ENCODE measurements at places on chromosomes 4 and X.

DNA sequence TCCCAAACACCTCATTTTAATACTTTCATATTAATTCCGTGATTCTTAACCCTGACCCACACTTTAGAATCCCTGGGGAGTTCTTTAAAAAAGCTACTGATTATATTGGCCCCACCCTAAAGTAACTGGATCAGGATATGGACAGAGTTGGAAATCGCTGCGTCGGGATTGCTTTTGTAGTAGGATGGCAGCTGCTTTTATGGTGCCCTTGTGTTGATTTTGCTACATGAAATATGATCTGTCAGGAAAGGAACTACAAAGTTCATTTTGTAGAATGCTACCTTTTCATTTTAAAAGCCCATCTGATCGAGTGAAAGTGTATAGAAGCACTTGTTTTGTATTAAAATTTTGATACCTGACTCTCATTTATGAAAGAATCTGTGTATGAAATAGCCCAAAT is 43.6 kb downstream of the TMEM131L start:
- DNase-seq: no peak
- peaks cover 2% of the 10 kb centered on the region for H3K4me1 ChIP-seq
- no peaks in the 10 kb centered on the region for H3K27me3 ChIP-seq
- no peaks in the 10 kb centered on the region for H3K36me3 ChIP-seq

DNA sequence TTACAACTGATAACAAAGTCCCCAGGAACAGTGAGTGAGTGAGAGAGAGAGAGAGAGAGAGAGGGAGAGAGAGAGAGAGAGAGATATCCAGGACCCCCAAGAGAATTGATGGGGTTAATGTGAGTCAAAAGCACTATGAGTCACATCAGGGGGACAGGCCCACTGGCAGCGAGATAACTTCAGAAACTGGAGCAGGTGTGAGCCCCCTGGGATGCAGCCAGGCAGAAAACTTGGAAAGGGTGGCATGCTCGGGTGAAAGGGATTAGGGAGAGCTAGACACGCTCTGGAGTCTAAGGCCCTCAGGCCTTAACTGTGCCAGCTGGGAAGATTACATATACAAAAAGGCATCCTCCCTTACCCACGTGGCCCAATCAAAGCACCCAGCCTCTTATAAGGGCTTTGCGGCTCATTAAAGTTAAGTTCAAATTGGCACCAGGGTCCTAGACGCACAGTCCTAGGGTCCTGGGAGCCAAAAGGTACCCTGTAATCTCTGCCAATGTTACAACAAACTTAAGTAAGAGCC is 841 bp downstream of the ACOT9 start:
- no peaks in the 10 kb centered on the region for H3K4me1 ChIP-seq
- H3K4me3 ChIP-seq: no peak overlapping the region
- no peaks in the 10 kb centered on the region for H3K36me3 ChIP-seq
- H3K27me3 ChIP-seq: no peaks in the 10 kb centered on the region

DNA sequence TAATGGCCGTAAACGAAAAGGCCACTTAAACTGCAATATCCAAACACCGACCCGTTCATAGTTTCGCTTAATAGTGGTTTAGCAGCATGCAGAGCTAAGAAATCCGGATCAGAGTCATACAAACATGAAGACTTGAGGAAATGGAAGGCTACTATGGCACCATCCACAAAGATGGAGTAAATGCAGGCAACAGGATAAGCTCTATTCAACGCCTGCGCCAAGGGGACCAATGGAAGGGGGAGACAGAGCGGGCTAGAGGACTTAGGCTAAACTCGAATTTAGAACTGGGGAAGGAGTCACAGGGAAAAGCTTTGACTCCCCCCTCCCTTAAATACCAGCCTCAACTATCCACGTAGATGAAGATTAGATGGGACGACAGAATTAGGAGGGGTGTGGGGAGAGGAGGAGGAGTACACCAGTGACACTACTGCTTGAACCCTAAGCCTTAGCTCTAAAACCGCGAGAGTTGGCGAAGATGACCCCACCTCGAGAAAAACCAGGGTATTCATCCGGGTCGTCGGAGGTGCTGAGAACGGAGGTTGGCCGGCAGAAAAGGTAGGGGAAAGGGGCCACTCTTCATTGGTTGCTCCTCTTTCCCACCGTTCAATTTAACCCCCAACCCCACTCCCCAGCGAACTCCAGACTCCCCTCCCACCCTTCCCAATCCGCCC is 3.5 kb downstream of the HUWE1 start:
- H3K4me1 ChIP-seq: no peaks in the 10 kb centered on the region
- no peaks in the 10 kb centered on the region for H3K36me3 ChIP-seq
- H3K27me3 ChIP-seq: no peaks in the 10 kb centered on the region
- peak overlapping the region; percentile 49 for H3K4me3 ChIP-seq
- H3K27ac ChIP-seq: peak overlapping the region; percentile 81

- no peak overlapping the region for H3K4me3 ChIP-seq
- no peaks in the 10 kb centered on the region for H3K36me3 ChIP-seq
- H3K4me1 ChIP-seq: no peaks in the 10 kb centered on the region
- no peak for DNase-seq
- no peak overlapping the region for H3K27ac ChIP-seq
Observed at GRCh38 chr4:111802191-111802590, 343.1 kb upstream of the FAM241A start.

DNA sequence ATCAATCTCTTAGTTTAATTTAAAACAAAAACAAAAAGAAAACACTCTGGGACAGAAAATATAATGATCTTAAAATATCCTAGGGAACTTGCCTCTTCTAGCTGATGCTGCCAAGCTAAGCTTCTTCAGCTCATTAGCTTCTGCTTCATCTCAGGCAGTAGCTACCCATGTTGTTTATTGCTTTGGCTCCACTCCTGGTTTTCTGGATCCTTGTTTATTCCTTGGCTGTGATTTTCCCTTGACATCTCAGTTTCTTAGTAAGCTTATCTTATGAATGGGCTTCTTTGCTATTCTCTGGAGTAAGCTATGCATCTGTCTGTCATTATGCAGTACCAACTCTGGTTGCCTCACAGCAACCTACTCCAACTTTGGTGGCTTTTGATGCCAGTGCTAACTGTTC is 5.1 kb upstream of the MTHFD2L start:
- no peaks in the 10 kb centered on the region for H3K36me3 ChIP-seq
- DNase-seq: no peak
- no peak overlapping the region for H3K27ac ChIP-seq
- no peak overlapping the region for H3K4me3 ChIP-seq
- H3K4me1 ChIP-seq: no peaks in the 10 kb centered on the region

DNA sequence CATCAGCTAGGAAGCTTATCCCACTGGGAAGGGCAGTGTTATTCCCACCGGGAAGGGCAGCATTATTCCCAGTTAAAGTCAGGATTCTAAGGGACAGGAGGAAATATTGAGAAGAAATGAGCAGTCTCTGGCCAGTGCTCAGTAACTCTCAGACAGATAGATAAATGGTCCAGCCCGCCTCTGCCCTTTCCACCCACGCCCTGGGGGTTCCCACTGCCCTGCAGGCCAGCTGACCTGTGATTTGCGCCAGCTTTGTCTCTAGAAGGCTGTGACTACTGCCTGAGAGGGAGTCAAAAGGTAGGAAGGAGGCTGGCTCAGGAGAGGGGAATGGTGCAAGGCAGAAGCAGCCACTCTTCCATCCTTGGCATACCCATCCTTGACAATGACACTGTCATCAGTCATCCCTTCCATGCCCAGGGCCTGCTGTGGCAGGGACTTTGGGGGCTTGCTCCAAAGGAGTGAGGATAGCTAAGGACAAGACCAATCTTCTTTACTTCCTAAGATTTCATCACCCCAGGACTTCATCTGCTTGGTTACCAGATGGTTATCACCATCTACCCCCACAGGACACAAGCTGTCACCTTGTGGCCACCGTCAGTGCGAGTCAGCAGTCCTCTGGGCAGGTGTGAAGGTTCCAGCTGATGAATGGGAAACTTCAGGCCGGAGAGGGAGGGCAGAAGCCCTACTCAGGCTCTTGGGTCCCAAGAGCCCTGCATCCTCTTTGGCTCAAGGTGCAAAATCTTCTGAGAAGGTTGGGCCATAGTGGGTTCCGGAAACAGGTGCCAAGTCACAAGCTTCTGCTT is 49.5 kb downstream of the SEPSECS start:
- H3K36me3 ChIP-seq: no peaks in the 10 kb centered on the region
- no peak overlapping the region for H3K27ac ChIP-seq
- no peak for DNase-seq
- no peak overlapping the region for H3K4me3 ChIP-seq

- no peaks in the 10 kb centered on the region for H3K27me3 ChIP-seq
- no peaks in the 10 kb centered on the region for H3K36me3 ChIP-seq
- DNase-seq: no peak
- H3K4me1 ChIP-seq: peaks cover 33% of the 10 kb centered on the region
- H3K4me3 ChIP-seq: no peak overlapping the region
Observed at GRCh38 chr4:75005727-75006126, 72.8 kb downstream of the PARM1 start.

- no peak overlapping the region for H3K27ac ChIP-seq
- no peak for DNase-seq
- no peaks in the 10 kb centered on the region for H3K4me1 ChIP-seq
- H3K27me3 ChIP-seq: no peaks in the 10 kb centered on the region
Observed at GRCh38 chr4:98946359-98946758, 17.4 kb upstream of the EIF4E start.

GRCh38 chr4:41715155-41715554 is 33.4 kb downstream of the PHOX2B start:
- no peaks in the 10 kb centered on the region for H3K36me3 ChIP-seq
- no peaks in the 10 kb centered on the region for H3K27me3 ChIP-seq
- H3K27ac ChIP-seq: no peak overlapping the region
- H3K4me3 ChIP-seq: no peak overlapping the region
- no peak for DNase-seq

- no peak for DNase-seq
- no peaks in the 10 kb centered on the region for H3K36me3 ChIP-seq
- no peaks in the 10 kb centered on the region for H3K4me1 ChIP-seq
- no peak overlapping the region for H3K4me3 ChIP-seq
Observed at GRCh38 chr4:55133951-55134350, 8.6 kb upstream of the KDR start.

- no peak overlapping the region for H3K4me3 ChIP-seq
- no peaks in the 10 kb centered on the region for H3K27me3 ChIP-seq
- no peak for DNase-seq
- no peak overlapping the region for H3K27ac ChIP-seq
Observed at GRCh38 chrX:150702966-150703694, 9.9 kb downstream of the MTMR1 start.

DNA sequence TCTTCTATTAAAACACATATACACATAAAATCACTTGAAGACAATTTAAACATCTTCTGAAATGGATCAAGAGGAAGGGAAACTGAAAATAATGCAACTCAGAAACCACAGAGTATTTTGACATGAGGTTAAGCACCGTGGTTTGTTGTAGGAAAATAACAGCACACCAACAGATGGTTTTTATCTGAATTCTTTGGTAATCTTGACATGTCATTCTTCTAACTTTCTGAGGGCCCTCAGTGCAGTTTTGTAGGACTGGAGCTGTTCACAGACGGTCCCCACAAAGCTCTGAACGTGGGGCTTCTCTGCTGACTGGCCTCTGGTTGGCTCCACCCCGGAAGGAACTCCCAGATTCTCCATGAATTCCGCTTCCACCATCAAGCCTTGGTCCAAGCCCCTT is 16.0 kb upstream of the TLR8 start:
- H3K4me3 ChIP-seq: no peak overlapping the region
- no peaks in the 10 kb centered on the region for H3K27me3 ChIP-seq
- no peak for DNase-seq
- H3K4me1 ChIP-seq: no peaks in the 10 kb centered on the region
- no peak overlapping the region for H3K27ac ChIP-seq

DNA sequence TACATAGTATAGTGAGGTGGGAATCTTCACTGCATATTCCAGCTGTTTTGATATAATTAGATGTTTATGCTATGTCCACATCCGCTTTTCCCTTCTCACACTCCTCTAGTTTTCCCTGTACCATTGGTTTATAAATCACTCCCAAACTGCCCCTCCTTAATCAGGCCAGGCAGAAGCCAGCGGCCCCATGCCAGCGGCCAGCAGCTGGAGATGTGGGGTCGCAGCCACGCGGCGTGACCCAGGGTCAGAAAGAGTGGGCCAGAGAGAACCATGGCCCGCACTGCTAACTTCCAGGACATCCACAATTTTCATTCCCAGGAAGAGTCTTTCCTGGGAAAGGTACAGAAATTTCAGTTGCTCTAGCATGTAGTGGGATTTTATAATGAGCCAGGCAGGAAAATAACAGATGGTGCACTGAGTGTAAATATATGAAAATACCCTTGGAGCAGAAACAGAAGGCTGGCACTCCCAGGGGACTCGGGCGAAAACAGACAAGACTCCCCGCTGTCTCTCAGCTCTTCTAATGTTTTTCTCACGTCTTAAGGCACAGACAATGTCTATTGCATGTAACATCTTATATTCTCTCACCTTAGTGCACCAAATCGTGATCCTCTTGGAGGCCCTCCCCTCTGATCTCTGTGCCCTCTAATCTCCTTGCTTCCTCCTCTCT is 145.9 kb upstream of the ZFP42 start:
- no peak for DNase-seq
- H3K4me3 ChIP-seq: no peak overlapping the region
- H3K36me3 ChIP-seq: no peaks in the 10 kb centered on the region
- H3K27me3 ChIP-seq: no peaks in the 10 kb centered on the region
- H3K4me1 ChIP-seq: no peaks in the 10 kb centered on the region
